ENCODE measurements at places on chromosomes 16 and 17.
A peak's percentile ranks its signal among the peaks of the same experiment; 100 is the strongest.

DNA sequence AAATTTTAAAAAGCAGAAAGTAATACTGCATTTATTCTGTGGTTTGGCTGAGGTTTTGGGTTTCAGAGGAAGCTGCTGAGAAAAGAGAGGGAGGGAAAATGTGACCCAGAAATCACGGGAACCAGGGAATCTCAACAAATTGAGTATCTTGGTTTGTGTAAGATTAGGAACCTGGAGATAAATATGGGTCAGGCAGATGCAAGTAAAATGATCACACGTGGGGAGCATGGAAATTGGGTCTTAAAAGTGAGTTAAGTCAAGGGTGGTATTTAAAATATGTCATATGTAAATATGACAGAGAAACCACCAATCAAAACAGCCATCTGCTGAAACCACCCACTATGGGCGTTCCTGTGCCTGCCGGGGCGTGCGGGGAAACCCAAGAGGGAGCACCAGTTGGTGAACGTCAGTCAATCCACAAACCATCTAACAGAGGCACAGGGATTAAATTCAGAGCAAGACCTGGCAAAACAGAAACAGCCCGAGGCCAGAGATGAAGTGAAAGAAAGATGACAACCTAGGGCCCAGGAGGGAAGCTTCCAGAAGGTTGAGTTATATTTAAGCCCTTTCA is 33.4 kb downstream of the CDH13 start:
- DNase-seq: peak; percentile 24

GRCh38 chr17:76524598-76525512 is 12.7 kb downstream of the CYGB start:
- no peak for DNase-seq

DNA sequence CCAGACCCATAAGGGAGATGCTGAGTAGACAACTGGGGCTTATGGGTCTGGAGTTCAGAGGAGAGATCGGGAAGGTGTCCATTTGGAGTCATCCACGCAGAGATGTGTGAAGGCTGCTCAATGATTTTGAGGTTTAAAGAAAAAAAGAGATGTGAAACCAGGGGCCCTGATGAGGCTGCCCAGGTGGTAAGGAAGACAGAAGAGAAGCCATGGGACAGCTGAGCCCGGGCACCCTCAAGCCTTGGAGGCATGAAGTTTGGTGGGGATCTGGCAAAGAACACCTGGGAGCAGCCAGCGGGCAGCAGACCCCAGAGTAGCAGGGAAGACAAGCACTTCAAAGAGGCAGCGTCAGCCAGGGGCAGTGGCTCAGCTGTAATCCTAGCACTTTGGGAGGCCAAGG is 20.8 kb upstream of the MYO15B start:
- DNase-seq: no peak

- DNase-seq: no peak
Observed at GRCh38 chr17:63039899-63040602, 74.0 kb downstream of the TANC2 start.

DNA sequence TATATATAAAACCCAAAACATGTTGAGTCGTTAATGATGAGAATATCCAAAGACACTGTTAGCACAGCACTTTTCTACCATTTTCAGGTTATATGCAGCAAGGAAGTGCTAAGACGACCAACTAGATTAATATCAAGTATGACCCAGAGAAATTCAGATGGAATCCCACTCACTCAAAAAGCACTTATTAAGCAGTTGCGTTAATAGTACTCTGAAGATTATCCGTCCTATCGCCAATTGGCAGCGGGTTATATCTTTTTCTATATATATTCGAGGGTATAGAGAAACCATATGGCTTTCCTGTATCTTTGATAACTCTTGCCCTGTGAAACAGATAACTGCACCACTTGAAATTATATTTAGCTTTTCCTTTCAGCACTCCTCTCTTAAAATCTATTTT is 1.1 kb downstream of the CRLF3 start:
- DNase-seq: no peak

DNA sequence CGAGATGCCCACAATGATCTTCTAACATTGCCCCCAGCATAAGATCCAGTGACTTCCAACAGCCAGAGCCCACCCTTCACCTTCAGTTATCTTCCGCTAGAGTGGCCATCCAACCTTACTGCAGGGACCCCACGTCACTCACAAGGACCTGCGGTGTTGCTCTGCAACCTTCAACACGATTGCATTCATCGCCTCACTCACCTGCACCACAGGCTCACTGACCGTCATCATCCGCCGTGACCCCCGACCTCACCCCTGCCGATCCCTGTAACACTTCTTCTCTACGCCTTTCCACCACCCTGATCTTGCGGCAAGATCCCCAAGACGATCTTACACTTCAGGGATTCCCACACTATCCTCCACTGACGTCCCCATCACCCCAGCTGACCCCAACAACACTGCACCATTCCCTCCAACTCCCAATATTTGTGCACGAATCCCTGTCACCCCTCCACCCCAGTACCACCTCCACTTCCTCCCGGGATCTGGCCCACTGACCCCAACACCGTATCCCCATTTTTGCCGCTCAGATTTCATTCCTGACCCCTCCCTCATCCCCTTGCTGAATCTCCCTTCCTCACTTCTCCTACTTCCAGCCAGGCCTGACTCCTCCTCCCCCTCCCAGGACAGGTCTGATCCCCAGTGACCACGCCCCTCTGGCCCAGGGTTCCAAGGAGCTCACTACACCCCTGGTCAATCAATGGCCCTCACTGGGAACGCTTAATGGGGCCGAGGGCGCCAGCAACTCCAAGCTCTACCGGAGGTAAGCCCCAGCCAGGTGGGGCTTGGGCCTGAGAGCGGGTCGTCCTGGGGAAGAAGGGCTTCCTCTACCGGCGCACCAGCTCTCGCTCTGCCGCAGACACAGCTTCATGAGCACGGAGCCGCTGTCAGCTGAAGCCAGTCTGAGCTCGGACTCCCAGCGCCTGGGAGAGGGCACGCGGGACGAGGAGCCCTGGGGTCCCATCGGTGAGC is 7.6 kb downstream of the RUNDC3A start:
- DNase-seq: no peak

- DNase-seq: no peak
Observed at GRCh38 chr17:9872852-9873251, 32.2 kb downstream of the RCVRN start.

GRCh38 chr17:63775420-63775819 is 1.4 kb downstream of the DDX42 start:
- DNase-seq: no peak

DNA sequence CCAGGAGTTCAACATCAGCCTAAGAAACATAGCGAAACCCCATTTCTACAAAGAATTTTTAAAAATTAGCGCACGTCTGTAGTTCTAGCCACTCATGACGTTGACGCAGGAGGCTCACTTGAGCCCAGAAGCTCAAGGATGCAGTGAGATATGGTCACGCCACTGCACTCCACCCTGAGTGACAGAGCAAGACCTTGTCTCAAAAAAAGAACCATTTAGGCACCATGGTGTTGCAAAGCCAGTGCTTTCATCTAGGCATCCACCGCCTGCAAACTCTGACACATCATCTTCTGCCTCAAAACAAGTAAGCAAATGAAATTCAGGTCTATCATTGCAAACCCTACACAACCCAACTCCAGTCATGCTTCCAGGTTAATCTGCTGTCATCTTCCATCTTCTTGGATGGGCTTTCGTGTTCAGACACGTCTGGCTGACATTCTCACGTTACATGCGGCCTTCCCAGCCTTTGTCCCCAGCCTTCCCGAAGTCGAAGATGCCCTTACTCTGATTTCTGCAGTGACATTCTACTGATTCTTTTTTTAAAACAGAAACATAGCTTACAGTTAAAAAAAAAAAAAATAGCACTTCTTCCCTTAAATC is 8.9 kb downstream of the ANKRD11 start:
- no peak for DNase-seq

- no peak for DNase-seq
Observed at GRCh38 chr17:11786711-11787438, 188.6 kb downstream of the DNAH9 start.

- no peak for DNase-seq
Observed at GRCh38 chr17:34302636-34303035, 16.6 kb upstream of the CCL8 start.

DNA sequence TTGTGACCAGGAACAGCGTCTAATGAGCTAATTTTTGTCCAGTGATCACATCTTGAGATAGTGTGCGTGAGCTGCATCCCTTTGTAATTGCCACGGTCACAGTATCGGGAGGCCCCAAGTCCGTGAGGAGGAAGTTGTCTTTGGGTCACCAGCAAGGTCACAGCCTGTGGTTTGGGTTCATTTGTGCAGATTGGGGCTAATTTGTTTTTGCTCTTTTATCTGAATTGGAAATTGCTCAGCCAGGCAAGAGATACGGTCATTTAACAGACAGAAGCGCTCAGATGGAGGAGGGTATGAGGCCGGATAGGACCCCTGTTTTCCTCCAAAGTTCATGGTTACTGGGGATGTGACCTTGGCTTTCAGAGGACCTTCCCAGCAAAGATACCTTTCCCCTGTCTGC is 174.1 kb downstream of the SNX29 start:
- DNase-seq: no peak

GRCh38 chr17:62780951-62781350 is 27.2 kb downstream of the MARCHF10 start:
- DNase-seq: no peak

GRCh38 chr16:56988948-56989945 is at the start of gene NLRC5:
NLRC5 (plus strand) TSS chr16:56989557; CDS start chr16:57020713, 31,156 bp downstream.
- DNase-seq: peak; percentile 89

GRCh38 chr17:82160075-82160474 is 52.6 kb downstream of the CCDC57 start:
- DNase-seq: no peak

DNA sequence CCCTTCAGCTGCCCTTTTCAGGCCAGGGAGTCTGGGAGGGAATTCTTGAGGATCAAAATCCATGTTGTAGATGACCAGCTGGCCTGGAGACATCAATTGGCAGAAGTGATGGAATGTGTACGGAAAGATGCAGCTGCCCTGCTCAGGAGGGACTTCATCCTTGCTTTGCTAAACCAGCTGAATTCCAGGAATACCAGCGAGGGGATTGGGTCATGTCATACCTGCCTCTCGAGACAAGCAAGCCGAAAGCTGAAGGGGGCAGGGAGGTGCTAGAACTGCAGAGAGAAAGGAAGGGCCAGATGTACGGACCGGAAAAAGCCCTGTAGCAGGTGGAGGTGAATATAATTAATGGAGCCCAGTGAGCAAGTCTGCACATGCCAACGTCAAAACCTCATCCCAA is 25.6 kb upstream of the NTN1 start:
- DNase-seq: no peak

DNA sequence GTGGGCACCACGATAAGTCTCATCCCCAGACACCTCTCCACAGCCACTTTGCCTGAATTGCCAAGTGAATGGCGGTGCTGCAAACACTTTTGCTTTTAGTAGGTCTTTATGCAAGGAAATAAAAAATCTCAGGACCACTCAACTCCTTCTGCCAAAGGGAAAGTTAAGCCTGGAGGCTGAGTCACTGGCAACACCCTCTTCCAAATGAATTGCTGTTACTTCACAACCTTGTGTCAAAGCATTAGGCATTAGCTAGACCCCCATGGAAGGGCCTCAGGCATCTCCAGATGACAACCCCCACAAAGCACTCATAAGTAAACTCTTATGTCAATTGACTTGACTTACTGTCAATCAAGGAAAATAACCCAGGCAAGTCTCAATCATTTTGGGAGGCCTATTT is 43.0 kb downstream of the RNF112 start:
- no peak for DNase-seq

- DNase-seq: no peak
Observed at GRCh38 chr16:86072328-86073102, 173.6 kb downstream of the IRF8 start.

- no peak for DNase-seq
Observed at GRCh38 chr16:1194665-1195392, 30.2 kb downstream of the TPSG1 start.

DNA sequence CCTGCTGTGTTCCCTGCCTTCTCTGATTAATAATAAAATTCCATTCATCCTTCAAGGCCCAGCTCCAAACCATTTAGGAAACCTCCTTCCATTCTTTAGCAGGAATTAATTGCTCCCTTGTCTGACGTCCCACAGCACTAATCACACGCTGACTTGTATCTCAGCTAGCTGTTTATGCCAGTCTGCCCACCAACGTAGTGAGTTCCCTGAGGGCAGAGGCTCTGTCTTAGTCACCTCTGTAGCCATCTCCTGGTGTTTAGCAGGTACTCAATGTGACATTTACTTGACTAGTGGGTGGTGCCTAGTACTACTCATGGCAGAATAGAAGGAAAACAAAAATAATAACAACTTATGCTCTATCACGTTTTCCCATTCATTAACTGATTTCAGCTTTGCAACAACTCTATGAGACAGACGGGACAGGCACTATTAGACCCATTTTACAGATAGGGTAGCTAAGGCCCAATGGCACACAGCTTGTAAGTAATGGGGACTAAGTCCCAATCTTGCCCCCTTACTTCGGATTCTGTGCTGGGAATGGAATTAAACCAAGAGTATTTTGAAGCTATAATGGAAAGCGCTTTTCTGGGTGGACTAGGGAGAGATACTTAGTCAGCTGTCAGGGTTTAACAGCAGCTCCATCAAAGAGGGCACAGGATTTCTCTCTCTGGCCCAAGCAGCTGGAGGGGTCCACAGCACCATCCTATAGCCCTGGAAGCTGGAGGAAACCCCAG is 931 bp upstream of the WIPF2 start:
- DNase-seq: no peak

DNA sequence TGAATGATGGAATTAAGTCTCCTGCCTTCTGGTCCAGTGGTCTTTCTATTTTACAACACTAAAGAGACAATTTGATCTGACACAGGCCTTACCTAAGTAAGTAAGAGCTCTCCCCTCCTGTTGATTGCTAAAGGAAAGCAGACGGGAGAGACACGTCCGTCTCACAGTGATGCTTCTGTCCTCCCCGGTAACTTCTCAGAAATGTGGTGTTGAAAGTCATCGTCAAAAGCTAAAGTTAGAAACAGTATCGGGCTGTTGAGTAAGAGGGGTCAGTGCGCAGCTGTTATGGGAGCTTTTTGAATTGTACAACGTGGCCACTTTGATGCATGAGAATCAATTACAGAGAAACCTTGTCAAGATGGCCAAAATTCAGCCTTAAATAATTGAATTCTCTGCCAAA is 1.9 kb upstream of the RBFOX1 start:
- no peak for DNase-seq

GRCh38 chr16:83137326-83137781 is 510.6 kb downstream of the CDH13 start:
- DNase-seq: no peak

GRCh38 chr16:77183137-77183536 is 7.9 kb upstream of the MON1B start:
- DNase-seq: no peak

Measured in activated T-helper 9 cell treated with anti-CD3 and anti-CD28 coated beads, Interleukin-2, amount 50 U/mL, for 16 hours (primary cell).